K562 (cell line): ENCODE measurements at places on chromosomes 6 and 20. TPM values are rescaled to one million over a fixed set of nuclear protein-coding genes. Genes with fewer than 3 reads are reported as not detected.

DNA sequence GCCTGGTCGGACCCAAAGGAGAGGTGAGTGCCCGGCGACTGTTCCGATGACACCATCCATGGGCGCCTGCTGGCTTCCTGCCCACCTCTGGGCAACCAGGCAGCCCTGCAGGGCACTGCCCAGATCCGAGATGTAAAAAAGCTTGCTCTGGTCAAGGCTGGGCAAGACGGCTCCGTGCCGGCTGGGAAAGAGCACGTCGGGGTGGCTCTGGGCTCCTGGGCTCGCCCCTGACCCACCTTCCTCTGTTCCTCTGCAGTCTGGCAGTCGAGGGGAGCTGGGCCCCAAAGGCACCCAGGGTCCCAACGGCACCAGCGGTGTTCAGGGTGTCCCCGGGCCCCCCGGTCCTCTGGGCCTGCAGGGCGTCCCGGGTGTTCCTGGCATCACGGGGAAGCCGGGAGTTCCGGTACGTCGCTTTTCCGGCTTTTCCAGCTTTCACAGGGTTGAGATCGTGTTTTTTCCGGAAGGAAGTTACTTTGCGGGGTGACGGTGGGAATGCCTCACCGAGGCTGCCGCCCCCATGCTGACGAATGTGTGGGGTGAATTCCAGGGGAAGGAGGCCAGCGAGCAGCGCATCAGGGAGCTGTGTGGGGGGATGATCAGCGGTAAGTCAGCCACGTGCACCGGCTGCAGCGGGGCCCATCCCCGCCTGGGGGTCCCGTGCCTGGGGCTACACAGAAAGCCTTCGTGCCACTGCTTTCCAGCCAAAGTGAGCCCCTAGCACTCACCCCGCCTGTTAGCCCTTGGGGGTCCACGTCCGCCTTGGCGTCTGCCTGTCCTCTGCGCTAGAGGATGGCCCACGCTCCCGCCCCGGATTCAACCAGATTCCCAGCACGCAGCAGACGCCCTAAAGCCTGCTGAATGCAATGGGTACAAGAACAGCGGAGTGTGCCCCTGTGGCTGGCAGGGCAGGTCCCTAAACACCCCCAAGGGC is 19.3 kb downstream of the COL9A3 start:
- H3K4me3 ChIP-seq: no peak overlapping the region
- no peak overlapping the region for H3K27ac ChIP-seq
- no peaks in the 10 kb centered on the region; the same call in 2 of the 3 replicates for H3K27me3 ChIP-seq
- H3K4me1 ChIP-seq: peaks cover 58% of the 10 kb centered on the region
- no peaks in the 10 kb centered on the region for H3K36me3 ChIP-seq
- no peak for DNase-seq

DNA sequence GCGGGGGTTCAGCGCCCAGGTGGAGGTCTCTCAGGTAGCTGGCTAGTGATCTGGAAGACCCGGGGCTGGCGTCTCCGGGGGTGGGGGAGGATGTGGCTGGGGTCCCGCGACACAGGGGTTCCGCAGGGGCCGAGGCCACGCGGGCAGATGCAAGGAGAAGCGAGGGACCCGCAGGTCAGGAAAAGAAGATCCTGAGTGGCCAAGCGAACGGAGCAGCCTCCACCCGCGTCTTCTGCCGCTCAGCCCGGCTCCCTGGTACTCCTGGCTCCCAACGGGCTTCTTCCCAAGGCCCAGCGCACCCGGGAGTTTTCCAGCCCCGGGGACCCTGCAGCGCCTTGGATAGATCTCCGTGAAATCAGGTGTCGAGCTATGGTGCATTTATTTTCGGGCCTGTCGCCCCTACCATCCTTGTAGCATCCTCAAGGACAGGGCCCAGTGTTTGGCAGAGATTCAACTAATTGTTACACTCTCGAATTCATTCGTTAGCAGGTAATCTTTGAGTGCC is 682 bp upstream of the CHD6 start:
- H3K27me3 ChIP-seq: no peaks in the 10 kb centered on the region
- H3K4me1 ChIP-seq: peaks cover 5% of the 10 kb centered on the region
- peak overlapping the region; percentile 96 for H3K4me3 ChIP-seq
- DNase-seq: no peak

GRCh38 chr20:62796699-62797491 is 622 bp downstream of the MRGBP start:
- peaks cover 60% of the 10 kb centered on the region for H3K4me1 ChIP-seq
- peak overlapping the region; percentile 88 for H3K27ac ChIP-seq
- H3K36me3 ChIP-seq: peaks cover 39% of the 10 kb centered on the region; the same call in 2 of the 3 replicates
- no peaks in the 10 kb centered on the region for H3K27me3 ChIP-seq
- DNase-seq: peak; percentile 87

DNA sequence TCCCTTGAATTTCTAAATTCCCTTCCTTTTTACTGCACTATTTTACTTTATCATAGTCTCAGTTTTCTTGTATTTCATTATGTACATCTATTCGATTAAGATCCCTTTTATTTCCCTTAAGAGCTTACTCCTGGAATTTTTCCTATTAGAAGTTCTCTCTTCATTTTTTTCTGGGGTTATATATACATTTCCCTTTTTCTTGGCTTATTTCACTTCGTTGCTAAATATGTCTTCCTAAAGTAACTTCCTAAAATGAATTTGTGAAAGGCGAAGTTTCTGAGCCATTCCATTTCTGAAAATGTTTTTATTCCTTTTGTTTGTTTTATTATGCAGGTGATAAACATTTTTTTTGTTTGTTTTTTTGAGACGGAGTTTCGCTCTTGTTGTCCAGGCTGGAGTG is 5.9 kb upstream of the CD109 start:
- DNase-seq: no peak
- H3K4me1 ChIP-seq: no peaks in the 10 kb centered on the region
- no peaks in the 10 kb centered on the region for H3K36me3 ChIP-seq
- H3K27ac ChIP-seq: no peak overlapping the region
- no peak overlapping the region for H3K4me3 ChIP-seq

- DNase-seq: peak; percentile 71
- peaks cover 26% of the 10 kb centered on the region; the same call in 2 of the 3 replicates for H3K27me3 ChIP-seq
- no peak overlapping the region for H3K4me3 ChIP-seq
- no peaks in the 10 kb centered on the region for H3K36me3 ChIP-seq
- H3K27ac ChIP-seq: no peak overlapping the region
- peaks cover 7% of the 10 kb centered on the region for H3K4me1 ChIP-seq
Observed at GRCh38 chr6:169420912-169421543, 167.4 kb upstream of the THBS2 start.

GRCh38 chr6:157597461-157598312 is 216.7 kb downstream of the ZDHHC14 start:
- peak; percentile 67 for DNase-seq
- H3K36me3 ChIP-seq: peaks cover 15% of the 10 kb centered on the region
- no peak overlapping the region for H3K27ac ChIP-seq
- no peak overlapping the region for H3K4me3 ChIP-seq
- no peaks in the 10 kb centered on the region for H3K4me1 ChIP-seq

GRCh38 chr6:127972815-127973214 is 72.0 kb upstream of the THEMIS start:
- no peak overlapping the region for H3K27ac ChIP-seq
- H3K4me3 ChIP-seq: no peak overlapping the region
- DNase-seq: no peak
- H3K27me3 ChIP-seq: no peaks in the 10 kb centered on the region
- H3K4me1 ChIP-seq: no peaks in the 10 kb centered on the region
- H3K36me3 ChIP-seq: no peaks in the 10 kb centered on the region

ZSCAN23 gene
- polyA plus RNA-seq: 0.17 and 0.38 TPM in 2 replicates

NKX2-2 gene
- polyA plus RNA-seq: not detected in 2 replicates

TAF4 gene
- polyA plus RNA-seq: 11.5 and 11.6 TPM in 2 replicates
